ENCODE measurements at places on chromosomes 12 and 14.

DNA sequence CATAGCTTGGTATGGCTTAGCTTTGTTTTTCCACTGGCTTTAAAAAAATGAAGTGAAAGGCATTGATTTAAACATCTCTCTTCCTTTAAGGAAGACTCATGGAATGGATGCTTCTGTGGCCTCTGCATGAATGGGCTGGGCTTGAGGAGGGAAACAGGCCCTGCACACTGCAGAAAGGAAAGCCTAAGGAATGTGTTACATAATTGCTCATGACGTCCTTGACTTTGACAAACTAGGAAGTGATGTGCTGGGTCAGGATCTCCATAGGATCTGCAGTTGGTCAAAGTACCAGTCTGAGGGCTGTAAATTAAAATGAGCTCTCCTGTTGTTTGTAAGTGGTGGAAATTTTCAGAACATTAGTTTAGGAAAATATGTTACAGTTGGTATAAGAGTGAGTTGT is 12.7 kb downstream of the SAMD4A start:
- no peak for DNase-seq

- no peak for DNase-seq
Measured at GRCh38 chr12:62995097-62995496, 60.1 kb upstream of the PPM1H start.

DNA sequence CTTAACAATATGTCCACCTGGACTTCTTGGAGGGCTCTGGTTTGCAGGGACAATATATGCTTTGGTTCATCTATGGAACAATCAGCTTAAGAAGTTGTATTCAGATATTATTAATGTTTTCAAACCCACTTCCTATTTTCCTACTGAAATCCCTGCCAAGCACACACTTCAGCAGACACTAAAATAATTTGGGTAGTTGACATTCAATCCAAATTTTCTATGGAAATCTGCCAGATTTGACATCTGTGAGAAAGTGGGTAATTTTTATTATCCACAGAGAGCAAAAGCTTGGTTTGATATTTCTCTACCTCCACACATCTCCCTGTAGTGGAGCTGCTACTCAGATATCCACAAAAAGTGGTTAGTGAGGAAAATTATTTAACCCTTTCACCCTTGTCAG is 378.8 kb upstream of the SOX5 start:
- DNase-seq = no peak

DNA sequence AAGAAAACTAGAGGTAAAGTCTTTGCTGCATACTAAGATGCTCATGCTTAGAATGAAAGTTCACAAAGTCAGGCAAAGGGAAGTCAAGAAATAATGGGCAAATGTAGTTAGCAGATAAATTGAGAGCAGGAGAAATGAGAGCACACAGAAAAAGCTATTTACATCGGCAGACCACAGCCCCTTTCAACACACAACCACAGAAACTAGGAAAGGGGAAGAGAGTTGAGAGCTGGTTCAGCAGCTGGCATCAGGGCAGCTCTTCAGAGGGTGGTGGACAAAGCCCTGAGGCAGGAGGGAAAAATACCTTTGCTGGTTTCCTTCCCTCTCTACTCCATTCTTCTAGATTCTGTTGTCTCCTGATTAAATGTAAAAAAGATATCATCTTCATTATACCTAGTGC is 95.4 kb upstream of the ANO4 start:
- no peak for DNase-seq

DNA sequence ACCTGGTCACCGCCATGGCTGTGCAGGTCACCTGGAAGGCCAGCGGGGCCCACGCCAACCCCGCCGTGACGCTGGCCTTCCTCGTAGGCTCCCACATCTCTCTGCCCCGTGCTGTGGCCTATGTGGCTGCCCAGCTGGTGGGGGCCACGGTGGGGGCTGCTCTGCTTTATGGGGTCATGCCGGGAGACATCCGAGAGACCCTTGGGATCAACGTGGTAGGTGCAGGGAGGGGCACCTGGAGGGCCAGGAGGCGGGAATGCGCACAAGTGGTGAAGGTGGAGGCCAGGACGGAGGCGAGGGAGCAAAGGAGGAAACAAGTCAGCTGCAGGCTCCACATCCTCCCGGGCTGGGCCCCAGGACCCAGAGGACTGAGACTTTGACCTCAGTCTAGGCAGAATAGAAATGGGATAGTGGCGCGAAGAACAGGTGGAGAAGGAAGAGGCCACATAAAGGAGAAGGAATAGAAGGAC is 649 bp downstream of the AQP6 start:
- no peak for DNase-seq

DNA sequence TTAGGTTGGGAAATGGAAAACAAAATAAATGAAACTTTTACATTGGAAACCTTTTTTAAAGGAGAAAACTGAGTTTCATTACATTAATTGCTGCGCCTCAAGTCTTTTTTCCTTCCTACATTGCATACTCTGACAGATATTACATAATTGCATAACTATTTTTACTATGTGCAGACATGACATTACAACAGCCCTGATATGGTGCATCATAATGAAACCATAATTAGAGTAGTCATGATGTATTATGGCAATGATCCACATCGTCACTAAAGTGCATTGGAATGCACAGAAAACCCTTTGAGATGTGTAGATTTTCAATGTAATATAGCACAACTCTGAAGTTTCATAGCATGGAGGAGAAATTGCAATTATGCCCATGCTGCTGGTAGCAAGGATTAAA is 217.8 kb upstream of the NPAS3 start:
- DNase-seq = no peak

GRCh38 chr12:112862636-112863290 is 44.0 kb upstream of the OAS1 start:
- no peak for DNase-seq

DNA sequence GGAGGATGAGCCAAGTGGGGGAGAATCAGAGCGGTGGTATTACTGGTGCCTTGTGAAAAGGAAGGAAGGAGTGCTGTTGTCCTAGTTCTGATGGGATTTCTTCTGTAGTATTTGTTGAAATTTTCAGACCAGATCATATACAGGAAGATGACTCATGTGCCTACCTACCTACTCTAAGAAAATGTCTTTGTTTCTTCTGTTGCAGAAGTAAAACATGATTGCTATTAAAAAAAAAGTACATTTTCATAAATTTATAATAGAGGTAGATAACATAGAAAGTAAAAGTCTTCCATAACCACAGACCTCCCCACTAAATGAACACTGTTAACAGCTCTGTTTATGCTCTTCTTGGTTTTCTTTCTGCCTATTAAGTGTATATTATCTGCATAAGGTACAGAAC is 26.9 kb downstream of the SAMD4A start:
- no peak for DNase-seq

- no peak for DNase-seq
Measured at GRCh38 chr12:61487728-61488127, 772.5 kb upstream of the USP15 start.

- no peak for DNase-seq
Measured at GRCh38 chr12:48221645-48222044, 18.6 kb upstream of the OR10AD1 start.

- no peak for DNase-seq
Measured at GRCh38 chr14:32469388-32470160, 140.5 kb downstream of the AKAP6 start.

DNA sequence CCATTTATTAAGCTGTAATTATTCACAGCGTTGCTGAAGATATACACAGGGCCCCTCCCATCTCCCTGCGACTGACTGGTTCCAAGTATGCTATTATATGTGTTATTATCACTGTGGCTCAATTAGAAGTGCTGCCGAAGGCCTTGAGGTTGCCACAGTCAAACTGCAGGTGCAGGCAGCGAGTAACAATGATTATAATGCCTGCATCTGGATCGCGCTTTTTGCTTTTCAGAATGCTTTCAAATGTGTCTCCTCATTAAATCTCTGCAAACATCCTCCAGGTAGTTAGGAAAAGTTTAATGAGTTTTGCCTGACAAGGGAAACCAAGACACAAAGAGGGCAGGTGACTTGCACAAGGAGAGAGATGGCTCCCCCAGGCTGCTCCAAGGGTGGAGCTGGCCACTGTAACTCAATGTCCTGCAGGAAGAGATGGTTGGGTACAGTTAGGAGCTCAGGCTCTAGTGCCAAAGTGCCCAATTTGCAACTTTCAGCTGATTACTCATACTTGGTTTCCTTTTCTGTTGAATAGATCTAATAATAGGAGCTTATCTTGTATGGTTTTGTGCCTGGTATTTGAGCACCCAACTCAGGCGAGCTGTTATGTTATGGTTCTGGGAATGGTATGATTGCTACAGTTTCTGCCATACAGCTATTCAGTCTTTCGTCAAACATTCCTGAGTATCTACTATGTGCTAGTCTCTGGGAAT is 1.7 kb upstream of the SYNE3 start:
- DNase-seq = no peak

DNA sequence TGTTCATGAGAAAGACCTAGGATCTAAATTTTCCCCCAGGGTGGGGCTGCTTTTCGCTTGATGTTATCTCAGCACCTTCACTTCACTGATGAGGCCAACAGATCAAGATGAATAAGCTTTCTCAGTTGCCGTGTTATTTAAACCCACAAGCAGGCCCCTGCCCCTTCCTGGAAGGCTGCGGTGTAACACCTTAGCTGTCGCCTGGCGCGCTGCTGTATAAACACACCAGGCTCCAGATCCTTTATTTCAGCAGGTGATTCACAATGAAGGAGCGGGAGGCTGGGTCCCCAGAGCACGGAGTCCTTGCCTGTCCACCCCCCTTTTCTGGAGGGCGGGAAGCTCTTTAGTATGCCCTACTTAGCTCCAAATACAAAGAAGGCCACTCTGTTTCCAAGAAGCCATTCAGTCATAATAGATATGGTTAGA is 515.4 kb downstream of the FUT8 start:
- DNase-seq = peak; percentile 69

- no peak for DNase-seq
Measured at GRCh38 chr12:62006076-62006732, 254.0 kb upstream of the USP15 start.

- DNase-seq = no peak
Measured at GRCh38 chr14:83940253-83940652, 1589.7 kb upstream of the FLRT2 start.

DNA sequence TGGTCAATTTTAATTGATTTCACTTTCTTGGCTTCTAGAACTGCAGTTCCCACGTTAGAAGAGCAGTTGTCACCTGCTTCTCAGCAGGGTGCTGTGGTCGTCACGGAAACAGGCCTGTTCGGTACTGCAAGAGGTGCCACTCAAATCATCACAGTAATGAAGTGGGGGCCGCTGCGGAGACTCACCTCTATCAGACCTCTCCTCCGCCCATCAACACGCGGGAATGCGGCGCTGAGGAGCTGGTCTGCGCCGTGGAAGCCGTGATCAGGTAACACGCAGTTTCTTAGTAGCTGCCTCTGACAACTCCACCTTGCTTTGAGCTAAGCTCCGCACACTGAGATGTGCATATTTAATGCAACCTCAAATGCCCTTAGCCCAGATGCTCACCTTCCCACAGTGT is 107.2 kb downstream of the UNC79 start:
- no peak for DNase-seq

GRCh38 chr12:49489720-49490119 is 49.1 kb upstream of the KCNH3 start:
- DNase-seq = no peak

- DNase-seq = no peak
Measured at GRCh38 chr12:74317078-74317601, 220.5 kb upstream of the ATXN7L3B start.

- no peak for DNase-seq
Measured at GRCh38 chr14:41830714-41831406, 224.2 kb downstream of the LRFN5 start.

GRCh38 chr14:50001151-50001998 is 108.5 kb downstream of the ARF6 start:
- DNase-seq = no peak

DNA sequence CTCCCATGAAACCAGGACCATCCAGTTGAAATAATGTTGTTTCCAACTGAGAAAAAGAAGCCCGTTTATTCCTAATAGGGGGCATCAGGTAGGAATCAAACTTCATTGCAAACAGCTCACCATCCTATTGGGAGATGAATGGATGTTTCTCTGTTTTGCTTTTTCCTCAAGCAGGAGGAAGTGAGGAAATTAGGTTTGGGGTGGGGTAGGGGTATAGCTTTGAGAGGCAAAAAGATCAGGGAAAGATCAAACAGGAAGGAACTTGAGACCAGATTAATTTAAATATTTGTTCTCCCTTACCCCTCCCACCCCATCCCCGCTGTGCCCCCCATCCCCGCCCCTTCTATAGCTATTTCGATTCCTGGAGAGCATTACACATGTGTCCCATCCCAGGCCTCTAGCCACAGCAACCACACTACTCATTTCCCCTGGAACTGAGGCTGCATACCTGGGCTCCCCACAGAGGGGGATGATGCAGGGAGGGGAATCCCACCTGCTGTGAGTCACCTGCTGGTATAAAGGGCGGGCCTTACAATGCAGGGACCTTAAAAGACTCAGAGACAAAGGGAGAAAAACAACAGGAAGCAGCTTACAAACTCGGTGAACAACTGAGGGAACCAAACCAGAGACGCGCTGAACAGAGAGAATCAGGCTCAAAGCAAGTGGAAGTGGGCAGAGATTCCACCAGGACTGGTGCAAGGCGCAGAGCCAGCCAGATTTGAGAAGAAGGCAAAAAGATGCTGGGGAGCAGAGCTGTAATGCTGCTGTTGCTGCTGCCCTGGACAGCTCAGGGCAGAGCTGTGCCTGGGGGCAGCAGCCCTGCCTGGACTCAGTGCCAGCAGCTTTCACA is at the start of gene IL23A:
Gene IL23A, plus strand, starts transcription at position 577 of the 850 bp plus-strand sequence. Its CDS starts 161 bp downstream, at position 738.
- peak; percentile 90 for DNase-seq

DNA sequence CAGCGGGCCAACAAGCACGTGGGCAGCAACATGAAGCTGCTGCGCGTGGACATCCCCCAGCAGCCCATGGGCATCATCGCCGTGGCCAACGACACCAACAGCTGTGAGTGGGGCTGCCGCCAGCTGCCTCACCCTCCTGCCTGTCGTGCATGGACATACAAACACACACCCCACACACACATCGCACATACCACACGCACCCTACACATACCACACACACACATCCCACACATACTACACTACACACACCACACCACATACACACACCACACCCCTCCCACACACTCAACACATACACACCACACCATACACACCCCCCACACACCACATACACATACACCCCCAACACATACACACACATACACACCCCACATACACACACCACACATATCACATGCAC is 25.2 kb upstream of the NXPH4 start:
- DNase-seq = no peak

- no peak for DNase-seq
Measured at GRCh38 chr12:130469552-130469951, 131.9 kb downstream of the PIWIL1 start.

DNA sequence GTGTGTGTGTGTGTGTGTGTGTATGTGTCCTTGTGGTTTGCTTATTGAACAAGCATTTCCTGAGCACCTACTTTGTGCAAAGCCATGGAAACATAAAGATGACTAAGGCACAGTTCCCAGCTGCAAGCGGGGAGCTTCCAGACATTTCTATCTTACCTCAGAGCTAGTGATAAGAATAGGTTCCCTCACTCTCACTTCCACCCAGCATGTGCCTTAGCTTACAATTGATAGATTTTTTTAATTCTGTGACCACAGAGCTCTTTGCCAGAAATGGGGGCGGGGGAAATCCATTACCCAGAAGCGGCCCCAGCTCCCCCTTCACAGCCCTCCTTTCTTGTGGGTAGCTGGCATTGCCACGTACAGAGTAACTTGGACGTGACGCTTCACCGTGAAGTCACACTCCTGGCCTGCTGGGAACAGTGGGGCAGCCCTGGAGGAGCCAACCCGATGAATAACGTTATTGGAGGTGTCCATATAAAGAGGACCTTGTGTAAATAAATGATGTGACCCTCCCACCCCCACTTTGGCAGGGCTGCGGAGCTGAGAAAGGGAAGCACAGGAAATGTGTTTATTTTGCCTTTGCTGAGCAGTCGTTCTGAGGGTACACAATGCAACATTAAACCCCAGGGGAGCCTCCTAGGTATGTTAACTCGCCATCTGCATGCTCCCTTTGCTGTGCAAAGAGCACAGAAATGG is 238.9 kb downstream of the CHST11 start:
- peak; percentile 83 for DNase-seq
